ENCODE measurements at places on chromosomes 2 and 18.

GRCh38 chr2:124683536-124684428 lies 658.7 kb downstream of the CNTNAP5 start:
- peak; percentile 26 for DNase-seq

GRCh38 chr2:11784747-11785610 lies 38.5 kb downstream of the LPIN1 start:
- no peak for DNase-seq

DNA sequence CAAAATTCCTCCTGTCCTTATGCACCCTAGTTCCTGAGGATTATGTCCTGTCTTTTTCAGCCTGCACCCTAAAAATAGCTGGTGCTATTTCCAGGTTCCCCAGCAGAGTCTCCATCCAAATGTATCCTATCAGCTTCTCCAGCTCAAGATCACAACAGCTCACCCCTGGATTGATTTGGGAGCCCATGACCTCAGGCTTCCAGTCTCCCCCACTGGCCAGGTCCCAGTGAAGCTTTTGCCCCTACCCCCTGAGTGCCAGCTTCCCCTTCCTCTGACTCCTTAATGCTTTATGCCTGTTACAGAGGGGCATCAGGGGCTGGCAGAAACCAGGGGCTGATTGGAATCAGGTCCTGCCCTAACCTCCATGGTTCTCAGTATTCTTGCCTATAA lies 76.9 kb upstream of the DAPL1 start:
- DNase-seq: no peak

- DNase-seq: no peak
These were observed 83.0 kb upstream of the CHRNA1 start for GRCh38 chr2:174846941-174847938.

- DNase-seq: no peak
These were observed 1035.1 kb upstream of the SLC39A10 start for GRCh38 chr2:194621945-194622344.

DNA sequence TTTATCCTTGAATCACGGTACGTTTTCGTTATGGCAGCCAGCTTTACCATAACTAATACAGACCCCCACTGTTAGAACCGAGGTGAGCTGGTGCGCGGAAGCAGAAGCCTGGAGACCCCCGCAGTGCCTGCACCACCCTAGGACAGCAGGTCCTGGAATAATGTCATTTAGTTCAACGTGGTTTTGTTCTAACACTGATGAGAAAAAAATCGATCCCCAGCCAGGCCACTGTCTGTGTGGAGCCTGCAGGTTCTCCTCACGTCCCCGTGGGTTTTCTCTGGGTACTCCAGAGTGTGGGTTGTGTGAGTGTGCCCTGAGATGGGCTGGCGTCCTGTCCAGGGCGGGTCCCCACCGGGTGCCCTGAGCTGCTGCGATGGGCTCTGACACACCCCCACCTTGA lies 69.9 kb upstream of the ST3GAL5 start:
- DNase-seq: no peak

- DNase-seq: no peak
These were observed 50.4 kb downstream of the EML6 start for GRCh38 chr2:54773838-54774237.

DNA sequence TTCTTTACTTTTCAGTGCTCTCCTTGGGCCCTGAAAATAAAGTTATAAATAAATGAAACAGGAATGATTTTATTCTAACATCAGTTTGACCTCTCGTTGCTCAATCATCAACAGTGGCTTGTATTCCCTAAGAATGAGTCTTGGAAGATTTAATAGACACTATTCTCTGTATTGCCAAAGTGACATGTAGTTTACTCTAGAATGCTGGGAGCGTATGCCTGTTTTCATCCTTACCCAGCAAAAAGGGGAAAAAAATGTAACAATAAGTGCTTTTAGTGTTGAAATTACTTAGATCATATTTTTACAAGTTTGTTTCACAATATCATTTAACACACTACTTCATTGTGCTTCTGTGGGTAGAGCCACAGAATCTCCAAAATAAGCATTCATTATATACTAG lies 240.6 kb upstream of the CWC22 start:
- DNase-seq: no peak

GRCh38 chr2:170504810-170505145 lies 210.4 kb upstream of the SP5 start:
- no peak for DNase-seq

GRCh38 chr18:2881840-2882195 lies 35.0 kb downstream of the EMILIN2 start:
- DNase-seq: no peak

DNA sequence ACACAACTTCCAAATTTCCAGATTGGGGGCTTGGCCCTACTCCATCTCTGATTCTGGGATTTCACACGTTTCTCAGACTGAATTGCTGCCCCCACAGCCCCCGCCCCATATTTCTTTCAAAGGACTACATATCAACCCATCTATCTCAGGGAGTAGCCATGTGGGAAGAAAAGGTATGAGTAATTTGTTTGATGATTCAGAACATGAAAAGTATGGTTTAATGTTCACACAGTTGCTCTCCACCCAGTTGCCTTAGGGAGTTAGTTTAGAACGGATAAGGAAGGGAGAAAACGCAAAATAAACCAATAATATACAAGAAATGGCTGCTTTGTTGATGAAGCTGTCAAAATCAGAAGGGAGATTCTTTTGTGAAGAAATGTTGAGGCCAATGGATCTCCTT lies 145.1 kb downstream of the PIEZO2 start:
- DNase-seq: no peak

DNA sequence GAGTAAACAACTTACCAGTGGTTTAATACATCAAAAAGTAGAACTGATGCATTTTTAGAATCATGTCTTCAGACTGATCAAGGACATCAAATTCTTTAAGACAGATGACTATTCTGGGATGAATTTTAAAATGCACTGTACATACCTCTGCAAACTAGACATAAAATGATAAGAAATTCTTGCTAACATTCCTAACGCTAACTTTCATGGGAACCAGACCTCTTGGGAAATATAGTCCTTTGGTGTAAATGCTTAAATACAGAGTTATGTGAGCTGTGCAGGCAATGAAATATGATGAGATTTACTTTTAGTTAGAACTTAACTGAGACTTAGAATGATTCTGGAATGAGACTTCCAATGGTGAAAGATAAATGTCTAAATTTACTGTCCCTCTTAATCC lies 562.0 kb downstream of the NR4A2 start:
- DNase-seq: no peak

GRCh38 chr2:15688924-15689568 lies 97.4 kb downstream of the DDX1 start:
- no peak for DNase-seq

GRCh38 chr18:24536326-24536725 lies 75.9 kb downstream of the HRH4 start:
- no peak for DNase-seq

DNA sequence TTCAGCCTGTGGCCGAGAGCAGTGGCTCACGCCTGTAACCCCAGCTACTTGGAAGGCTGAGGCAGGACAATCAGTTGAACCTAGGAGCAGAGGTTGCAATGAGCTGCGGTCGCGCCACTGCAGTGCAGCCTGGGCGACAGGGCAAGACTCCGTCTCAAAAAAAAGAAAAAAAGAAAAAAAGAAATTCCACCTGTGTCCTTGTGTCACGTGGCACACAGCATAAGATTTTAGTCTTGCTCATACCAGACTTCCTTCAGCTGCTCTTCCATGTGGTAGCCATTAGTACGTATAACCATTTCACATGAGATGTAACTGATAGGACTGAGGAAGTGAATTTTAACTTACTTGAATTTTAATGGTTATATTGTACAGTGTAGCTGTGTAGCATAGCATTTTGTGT lies 4.0 kb downstream of the NOP58 start:
- DNase-seq: no peak

DNA sequence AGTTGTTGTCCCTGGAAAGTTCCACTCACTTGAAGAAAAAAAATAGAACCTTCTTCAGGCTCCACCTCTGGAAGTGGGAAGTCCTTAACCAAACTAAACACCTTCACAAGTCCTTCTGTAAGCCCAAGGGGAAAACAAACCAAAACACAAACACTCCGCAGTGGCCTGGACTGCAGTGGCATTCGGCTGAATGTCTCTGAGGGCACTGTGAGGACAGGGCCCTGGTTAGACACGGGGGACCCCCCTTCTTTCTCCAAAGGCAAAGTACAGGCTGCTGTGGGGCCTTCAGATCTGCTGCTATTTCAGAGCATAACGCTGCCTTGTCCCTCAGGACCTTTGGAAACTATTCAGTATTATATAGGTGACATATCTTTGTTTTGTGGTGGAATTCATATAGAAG lies 28.1 kb downstream of the FOSL2 start:
- DNase-seq: no peak

DNA sequence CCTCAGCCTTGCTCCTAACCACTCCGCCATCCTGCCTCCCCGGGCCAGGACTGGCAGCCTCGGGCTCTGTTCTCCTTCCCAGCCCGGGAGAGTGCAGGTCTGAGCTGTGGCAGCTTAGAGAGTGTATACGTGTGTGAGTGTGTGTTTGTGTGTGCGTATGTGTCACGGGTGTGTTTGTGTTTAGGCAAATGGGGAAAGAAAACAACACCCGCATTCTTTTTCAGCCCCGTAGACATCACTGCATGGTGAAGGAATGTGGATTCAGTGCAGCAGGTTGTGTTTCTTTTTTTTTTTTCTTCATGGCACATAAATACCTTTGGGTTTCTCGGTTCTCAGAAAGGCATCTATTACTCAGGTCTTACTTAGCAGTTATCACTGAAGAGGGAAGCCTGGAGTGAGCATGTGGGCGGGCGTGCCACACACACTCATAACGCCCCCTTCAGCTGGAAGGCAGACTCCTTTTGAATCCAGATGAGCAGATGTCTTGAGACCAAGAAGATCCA lies 44.2 kb downstream of the GLI2 start:
- DNase-seq: no peak

DNA sequence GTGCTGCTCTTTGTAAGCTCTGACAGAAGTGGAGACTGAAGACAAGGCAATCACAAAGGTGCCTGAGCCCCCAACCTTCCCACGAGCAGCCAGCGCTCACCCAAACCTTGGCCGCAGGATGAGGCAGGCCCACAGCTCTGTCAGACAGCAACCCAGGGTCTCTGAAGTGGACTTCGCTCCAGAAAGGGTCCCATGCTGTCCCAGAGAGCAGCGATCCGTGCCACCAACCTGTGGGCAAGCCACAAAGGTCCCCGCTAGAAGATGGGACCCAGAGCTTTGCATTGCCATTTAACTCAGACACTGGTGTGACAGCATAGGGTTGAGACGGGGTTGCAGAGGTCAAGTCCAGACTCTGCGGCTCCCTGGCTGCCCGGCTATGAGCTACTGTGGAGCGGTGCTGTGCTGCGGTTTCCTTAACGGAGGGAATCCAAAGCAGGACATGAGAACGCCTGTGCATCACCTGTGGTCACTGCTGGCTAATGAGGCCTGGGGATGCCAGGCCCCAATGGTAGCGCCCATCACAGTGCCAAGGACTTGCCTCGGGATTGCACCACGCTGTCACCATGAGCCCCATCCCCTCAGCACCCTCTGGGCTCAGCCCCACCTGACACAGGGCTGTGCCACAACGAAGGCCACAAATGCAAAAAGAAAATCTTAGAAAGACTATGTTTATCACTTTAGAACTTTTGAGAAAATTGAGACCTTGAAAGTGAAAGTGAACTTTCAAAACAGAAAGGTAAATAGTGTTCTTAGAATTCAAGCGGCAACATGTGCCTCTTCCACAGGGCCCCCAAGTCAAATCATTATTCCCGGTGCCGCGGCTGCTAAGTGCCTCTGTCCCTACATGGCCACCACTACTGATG lies 103.4 kb downstream of the HDAC4 start:
- DNase-seq: no peak

- peak; percentile 3 for DNase-seq
These were observed 786 bp downstream of the TET3 start for GRCh38 chr2:73985308-73986084.

- no peak for DNase-seq
These were observed 31.1 kb downstream of the MYO7B start for GRCh38 chr2:127566576-127566975.

Measured in NCI-H1417 (cell line).